ENCODE measurements at places on chromosomes 3 and 15.

GRCh38 chr3:72604328-72604727 is 243.9 kb downstream of the SHQ1 start:
- DNase-seq, result no peak

DNA sequence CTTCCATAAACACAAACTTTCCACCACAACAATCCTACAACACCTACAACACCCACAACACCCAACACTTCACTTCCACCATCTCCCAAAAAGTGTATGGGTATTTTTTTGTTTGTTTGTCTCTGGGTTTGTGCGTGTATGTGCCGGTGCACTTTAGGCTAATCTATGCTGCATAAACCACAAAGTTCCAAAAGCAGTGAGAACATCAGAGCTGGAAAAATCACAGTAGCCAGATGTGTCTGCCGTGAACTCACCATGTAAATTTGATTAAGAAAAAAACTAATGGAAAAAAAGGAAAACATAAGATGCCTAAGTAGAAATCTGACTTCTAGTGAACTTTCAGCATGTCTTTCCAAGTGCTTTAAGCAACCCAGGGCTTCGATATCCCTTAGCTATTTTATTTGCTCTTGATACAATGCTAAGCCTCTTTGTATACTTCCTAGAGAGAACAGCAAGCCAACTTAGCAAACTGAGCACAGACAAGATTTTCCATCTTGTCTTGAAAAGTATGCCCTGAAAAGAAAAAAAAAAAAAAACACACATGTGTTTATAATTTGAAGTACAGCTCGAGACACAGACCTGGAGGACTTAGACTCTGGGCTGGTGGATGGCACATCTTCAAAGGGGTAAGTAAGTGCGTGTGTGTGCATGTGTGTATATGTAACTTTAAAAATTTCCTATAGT is 91.4 kb downstream of the WWTR1 start:
- no peak for DNase-seq

DNA sequence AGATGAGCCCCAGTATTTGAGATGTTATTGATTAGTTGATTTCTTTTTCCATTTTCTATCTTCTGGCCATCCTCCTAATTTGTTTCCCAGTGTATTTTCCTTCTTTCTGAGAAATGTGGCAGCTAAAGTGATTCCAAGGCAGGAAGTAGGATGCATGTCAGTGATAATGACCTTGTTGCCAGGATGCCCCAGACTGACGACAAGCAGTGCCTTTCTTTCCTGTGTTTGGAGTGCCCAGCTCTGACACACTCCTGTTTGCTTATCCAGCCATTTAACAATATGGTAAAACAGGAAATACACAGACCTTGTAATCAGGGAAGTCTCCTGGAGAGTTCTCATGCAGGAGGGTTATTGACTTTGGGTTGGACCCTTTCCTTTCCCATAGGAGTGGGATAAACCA is 20.4 kb downstream of the TMOD2 start:
- no peak for DNase-seq

DNA sequence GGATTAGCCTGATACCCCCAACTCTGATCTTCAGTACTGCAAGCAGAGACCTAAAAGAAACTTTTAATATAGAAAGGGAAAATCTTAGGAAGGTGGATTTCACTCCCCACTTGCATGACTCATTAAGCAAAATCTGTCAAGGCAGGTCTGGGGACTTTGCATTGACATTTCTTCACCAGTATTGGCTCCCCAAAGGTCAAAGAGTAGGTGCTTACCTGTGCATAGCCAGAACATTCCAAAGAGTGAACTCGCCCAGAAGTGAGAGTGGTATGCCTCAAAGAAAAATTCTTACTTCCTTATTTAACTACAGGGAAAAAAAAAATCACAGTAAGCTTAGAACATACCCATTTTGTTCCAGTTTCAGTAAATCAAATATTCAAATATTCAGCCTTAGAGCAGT is 140.9 kb upstream of the TP63 start:
- DNase-seq, result no peak

DNA sequence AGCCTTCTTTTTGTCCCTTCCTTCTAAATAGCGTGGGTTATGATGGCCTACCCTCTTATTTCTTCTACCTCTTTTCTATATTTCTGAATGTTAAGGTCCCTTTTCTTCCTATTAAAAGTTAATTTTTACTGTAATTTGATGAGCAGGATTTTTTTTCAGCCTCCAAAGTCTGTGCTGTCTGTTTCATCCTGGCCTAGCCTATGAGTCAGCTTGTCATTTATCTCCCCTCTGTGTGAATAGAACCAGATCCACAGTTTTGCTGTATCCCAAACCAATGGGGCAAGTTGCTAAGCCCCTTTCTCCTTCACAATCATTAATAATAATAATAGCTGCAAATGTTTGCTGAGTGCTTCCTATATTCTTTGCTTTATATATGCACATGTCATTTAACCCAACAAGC is 18.1 kb upstream of the C3orf38 start:
- no peak for DNase-seq

- no peak for DNase-seq
These were observed 595.6 kb downstream of the ROBO1 start for GRCh38 chr3:79172241-79172640.

DNA sequence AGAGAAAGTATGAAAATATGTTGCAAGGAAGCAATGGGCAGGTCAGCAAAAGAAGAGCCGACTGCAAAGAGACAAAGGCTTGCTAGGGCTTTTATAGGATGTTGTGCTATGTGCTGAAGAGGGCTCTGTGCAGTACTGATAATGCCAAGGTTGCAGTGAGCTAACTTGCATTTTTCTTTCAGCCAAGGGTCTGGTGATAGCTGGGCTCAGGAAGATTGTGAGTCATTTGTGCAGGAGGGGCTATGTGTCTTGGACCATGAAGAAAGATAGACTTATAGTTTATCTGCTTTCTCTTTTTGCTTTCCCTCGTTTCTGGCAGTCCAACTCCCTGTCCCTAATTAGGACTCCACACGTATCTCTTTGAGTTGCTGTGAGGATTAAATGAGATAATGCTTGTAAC is 64.5 kb upstream of the LRIG1 start:
- no peak for DNase-seq

DNA sequence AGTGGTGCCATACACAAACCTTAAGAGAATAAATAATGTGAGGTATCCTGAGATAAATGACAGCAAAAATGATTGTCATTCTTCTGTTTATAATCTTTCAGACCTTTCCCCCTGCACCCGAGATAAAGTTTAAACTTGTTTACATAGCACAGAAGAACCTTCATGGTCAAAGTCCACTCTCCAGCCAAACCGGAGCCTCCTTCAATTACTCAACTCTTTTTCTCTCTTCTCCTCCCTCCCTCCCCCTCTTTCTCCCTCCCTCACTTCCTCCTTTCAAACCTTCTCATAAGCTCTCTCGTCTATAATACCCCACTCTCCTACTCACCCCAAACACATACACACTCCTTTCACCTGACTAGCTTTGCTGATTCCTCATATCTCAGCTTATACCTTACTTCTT is 198.9 kb downstream of the EFHB start:
- DNase-seq, result no peak

DNA sequence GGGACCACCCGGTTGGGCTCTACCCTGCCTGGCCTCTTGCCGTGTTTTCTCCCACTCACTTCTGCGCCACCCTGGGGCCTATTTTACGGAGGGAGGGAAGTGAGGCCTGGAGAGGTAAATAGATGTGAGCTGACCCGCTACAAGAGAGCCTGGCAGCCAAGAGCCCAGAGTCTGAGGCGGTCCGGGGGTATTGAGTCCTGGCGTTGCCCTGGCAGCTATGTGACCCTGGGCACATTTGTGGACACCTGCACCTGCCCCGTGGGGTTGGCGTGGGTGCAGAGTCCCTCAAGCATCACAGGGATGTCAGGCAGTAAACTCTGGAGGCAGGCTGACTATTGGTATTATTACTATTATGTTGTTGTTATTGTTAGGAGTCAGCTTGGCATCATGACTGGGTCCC is 85.7 kb downstream of the FBLN2 start:
- DNase-seq, result no peak
